ENCODE measurements at places on chromosomes 4 and X.

DNA sequence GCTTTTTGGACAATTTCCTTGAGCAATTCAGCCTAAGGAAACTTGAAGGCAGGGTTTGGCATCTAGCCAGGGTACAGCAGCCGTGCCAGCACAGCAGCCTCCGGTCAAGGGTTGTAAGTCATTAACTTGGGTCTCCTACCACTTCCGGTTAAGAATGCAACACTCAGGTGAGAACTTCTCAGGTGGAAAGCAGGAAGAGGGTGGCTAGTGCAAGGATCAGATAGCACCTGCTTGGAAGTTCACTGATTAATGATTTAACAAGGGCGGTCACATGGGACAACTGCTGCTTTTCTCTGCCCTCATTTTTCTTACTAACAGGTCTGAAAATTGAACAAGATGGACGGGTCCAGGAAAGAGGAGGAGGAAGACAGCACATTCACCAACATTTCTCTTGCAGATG lies 30.1 kb upstream of the SCOC start:
- no peaks in the 10 kb centered on the region for H3K27me3 ChIP-seq
- peaks cover 5% of the 10 kb centered on the region for H3K4me1 ChIP-seq
- H3K27ac ChIP-seq = no peak overlapping the region
- H3K36me3 ChIP-seq = no peaks in the 10 kb centered on the region

DNA sequence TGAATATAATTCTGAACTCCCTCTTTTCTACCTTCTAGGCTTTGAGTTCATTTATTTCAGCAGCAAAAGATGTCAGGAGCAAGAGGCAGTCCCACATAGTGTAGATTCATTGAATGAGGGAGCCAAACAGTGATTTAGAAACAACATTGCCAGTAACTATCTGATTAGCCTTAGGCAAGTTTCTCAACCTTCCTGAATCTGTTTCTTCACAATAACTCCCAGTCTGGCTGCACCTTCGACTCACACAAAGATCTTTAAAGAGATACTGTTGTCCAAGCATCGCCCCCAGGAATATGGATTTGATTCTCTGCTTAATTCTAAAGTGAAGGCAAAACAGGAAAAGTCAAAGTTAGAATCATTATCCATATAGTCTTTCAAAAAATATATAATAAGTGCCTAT lies 1026.2 kb downstream of the DMD start:
- no peaks in the 10 kb centered on the region for H3K27me3 ChIP-seq
- H3K27ac ChIP-seq = no peak overlapping the region
- H3K4me1 ChIP-seq = no peaks in the 10 kb centered on the region

GRCh38 chr4:10050261-10050661 lies 29.0 kb upstream of the SLC2A9 start:
- no peaks in the 10 kb centered on the region for H3K36me3 ChIP-seq
- H3K4me1 ChIP-seq = no peaks in the 10 kb centered on the region
- H3K27me3 ChIP-seq = no peaks in the 10 kb centered on the region
- H3K27ac ChIP-seq = no peak overlapping the region
- no peak overlapping the region for H3K4me3 ChIP-seq
- no peak for DNase-seq

- H3K4me3 ChIP-seq = no peak overlapping the region
- peak overlapping the region; percentile 22 for H3K27ac ChIP-seq
These were observed 42.1 kb upstream of the SH3RF1 start for GRCh38 chr4:169312690-169313422.

GRCh38 chr4:6621556-6621927 lies 18.9 kb upstream of the MRFAP1 start:
- no peaks in the 10 kb centered on the region for H3K36me3 ChIP-seq
- no peak for DNase-seq
- no peaks in the 10 kb centered on the region for H3K4me1 ChIP-seq
- no peak overlapping the region for H3K27ac ChIP-seq
- no peak overlapping the region for H3K4me3 ChIP-seq

GRCh38 chr4:152045449-152045806 lies 284.6 kb upstream of the GATB start:
- no peaks in the 10 kb centered on the region for H3K36me3 ChIP-seq
- no peaks in the 10 kb centered on the region for H3K27me3 ChIP-seq
- no peaks in the 10 kb centered on the region for H3K4me1 ChIP-seq
- no peak for DNase-seq

DNA sequence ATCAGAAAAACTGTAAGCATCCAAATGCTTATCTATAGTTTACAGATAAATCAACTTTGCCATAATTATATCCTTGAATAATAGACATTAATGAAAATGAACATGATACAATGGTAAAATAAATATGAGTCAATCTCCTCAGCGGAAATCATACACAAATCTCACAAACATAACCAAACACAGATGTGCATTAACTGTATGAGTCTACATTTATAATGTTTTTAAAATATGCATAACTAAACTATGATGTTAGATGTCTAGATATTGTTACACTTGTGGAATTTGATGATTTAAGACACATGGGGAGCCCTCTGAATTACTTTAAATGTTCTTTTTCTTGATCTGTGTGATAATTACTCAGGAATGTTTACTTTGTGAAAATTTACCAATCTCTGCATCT lies 951.2 kb downstream of the TECRL start:
- no peak overlapping the region for H3K4me3 ChIP-seq
- H3K4me1 ChIP-seq = no peaks in the 10 kb centered on the region
- DNase-seq = no peak

GRCh38 chr4:8914461-8915171 lies 43.0 kb upstream of the HMX1 start:
- H3K4me1 ChIP-seq = no peaks in the 10 kb centered on the region
- H3K27ac ChIP-seq = no peak overlapping the region
- H3K27me3 ChIP-seq = no peaks in the 10 kb centered on the region
- H3K36me3 ChIP-seq = no peaks in the 10 kb centered on the region

- H3K27ac ChIP-seq = no peak overlapping the region
- H3K4me1 ChIP-seq = no peaks in the 10 kb centered on the region
- H3K4me3 ChIP-seq = no peak overlapping the region
- no peak for DNase-seq
- no peaks in the 10 kb centered on the region for H3K27me3 ChIP-seq
- no peaks in the 10 kb centered on the region for H3K36me3 ChIP-seq
These were observed 690.0 kb upstream of the HS3ST1 start for GRCh38 chr4:12118651-12119213.

DNA sequence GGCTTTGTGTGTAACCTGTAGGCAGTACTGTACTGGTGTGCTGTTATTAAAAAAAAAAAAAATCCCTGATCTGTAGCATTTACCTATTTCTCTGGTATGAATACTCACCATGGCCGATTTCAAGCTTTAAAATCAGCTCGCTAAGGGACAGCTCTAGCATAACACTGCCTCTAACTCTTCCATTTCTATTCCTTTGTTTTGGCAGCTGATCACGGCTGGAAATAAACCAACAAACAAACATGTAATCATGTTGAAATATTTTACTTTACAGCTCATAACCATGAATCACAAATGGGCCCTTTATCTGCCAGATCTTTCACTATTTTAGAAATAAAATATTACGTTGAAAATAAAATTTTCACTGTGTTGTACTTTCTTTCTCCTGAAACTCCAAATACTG lies 60.5 kb upstream of the IL15 start:
- H3K4me3 ChIP-seq = no peak overlapping the region
- no peak overlapping the region for H3K27ac ChIP-seq
- H3K27me3 ChIP-seq = no peaks in the 10 kb centered on the region
- H3K36me3 ChIP-seq = no peaks in the 10 kb centered on the region
- H3K4me1 ChIP-seq = peaks cover 6% of the 10 kb centered on the region

DNA sequence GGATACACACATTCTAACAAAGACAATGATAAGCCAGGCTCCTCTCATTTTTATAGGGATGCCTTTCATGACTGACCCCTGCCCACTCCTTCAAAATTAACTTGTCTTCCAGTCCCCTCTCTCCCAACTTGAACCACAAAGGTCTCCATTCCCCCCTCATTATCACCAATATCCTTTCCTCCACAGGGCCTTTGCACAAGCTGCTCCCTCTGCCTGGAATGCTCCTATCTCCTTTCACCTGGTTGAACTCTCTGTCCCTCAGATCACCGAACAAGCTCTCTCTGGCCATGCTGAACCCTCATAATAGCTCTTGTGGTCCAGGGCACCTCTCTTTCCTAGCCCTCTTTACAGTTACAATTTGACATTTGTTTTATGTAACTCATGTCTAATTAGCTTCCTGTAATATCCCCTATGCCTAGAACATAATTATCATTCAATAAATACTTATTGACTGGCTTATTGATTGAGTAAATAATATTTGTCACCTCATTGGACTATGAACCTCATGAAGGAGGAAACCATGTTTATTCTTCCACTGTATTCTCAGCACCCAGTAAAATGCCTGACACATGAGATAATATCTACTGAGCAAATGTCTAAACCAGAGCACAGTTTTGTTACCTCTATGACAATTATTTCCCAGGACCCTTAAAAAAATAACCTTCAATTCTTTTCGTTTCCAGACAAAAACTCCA lies 266.3 kb upstream of the RASGEF1B start:
- no peaks in the 10 kb centered on the region for H3K4me1 ChIP-seq
- H3K27ac ChIP-seq = no peak overlapping the region
- no peak for DNase-seq
- H3K27me3 ChIP-seq = no peaks in the 10 kb centered on the region
- H3K36me3 ChIP-seq = no peaks in the 10 kb centered on the region

GRCh38 chrX:150651906-150652305 lies 41.3 kb upstream of the MTMR1 start:
- DNase-seq = no peak
- no peaks in the 10 kb centered on the region for H3K36me3 ChIP-seq
- H3K4me1 ChIP-seq = 0 out of 2 replicates have a peak, but pooled peaks cover 7% of the 10 kb centered on the region
- no peak overlapping the region for H3K4me3 ChIP-seq
- H3K27ac ChIP-seq = no peak overlapping the region
- H3K27me3 ChIP-seq = no peaks in the 10 kb centered on the region

- H3K36me3 ChIP-seq = no peaks in the 10 kb centered on the region
- no peak for DNase-seq
- no peak overlapping the region for H3K4me3 ChIP-seq
- H3K27ac ChIP-seq = no peak overlapping the region
- H3K4me1 ChIP-seq = peaks cover 7% of the 10 kb centered on the region
- H3K27me3 ChIP-seq = no peaks in the 10 kb centered on the region
These were observed 374.8 kb downstream of the MID1IP1 start for GRCh38 chrX:39176105-39176504.

GRCh38 chr4:141246683-141247429 lies 26.2 kb downstream of the ZNF330 start:
- DNase-seq = peak; percentile 14
- no peaks in the 10 kb centered on the region for H3K36me3 ChIP-seq
- H3K27me3 ChIP-seq = no peaks in the 10 kb centered on the region
- no peak overlapping the region for H3K27ac ChIP-seq
- no peaks in the 10 kb centered on the region for H3K4me1 ChIP-seq

DNA sequence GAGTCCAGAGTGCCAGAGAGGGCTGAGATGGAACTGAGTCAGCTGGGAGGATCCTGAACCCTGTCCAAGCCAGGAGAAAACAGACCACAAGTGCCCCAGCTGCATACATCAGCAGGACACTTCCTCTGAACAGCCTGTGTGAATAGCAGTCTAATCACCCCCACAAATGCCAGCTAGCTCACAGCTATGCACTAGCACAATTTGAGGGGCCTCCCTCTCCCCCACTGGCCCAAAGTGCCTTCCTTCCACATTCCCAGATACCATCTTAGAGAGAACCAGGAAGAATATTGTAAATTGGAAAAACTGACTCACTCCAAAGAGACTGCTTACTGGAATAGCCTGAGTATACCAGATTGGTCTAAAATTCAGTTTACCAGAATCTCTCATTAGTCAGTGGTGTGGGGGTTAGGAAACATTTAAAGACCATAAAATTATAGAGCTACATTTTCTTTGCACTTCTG lies 292.6 kb upstream of the KLF3 start:
- no peak overlapping the region for H3K4me3 ChIP-seq
- H3K27me3 ChIP-seq = no peaks in the 10 kb centered on the region
- H3K36me3 ChIP-seq = no peaks in the 10 kb centered on the region
- H3K4me1 ChIP-seq = peaks cover 6% of the 10 kb centered on the region
- H3K27ac ChIP-seq = no peak overlapping the region

DNA sequence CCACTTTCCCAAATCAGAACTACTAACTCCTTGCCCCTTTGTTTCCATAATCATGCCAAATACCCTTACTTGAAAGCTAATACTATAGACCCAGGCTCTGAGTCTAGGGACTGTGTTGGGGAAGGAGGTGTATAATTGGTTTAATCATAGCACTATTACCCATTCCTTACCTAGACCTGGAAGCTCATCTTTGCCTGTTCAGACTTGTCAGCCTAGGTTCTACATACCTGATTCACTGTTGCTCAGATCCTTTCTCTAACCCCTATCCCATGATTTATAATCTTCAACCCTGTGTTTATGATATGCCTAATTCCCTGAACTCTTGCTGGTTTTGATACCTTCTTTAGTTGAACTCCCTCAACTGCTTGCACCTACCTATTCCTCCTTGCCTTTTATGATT lies 123.1 kb upstream of the GRIA3 start:
- no peaks in the 10 kb centered on the region for H3K27me3 ChIP-seq
- H3K27ac ChIP-seq = no peak overlapping the region
- no peaks in the 10 kb centered on the region for H3K36me3 ChIP-seq
- no peak for DNase-seq

GRCh38 chr4:151163855-151164254 lies 64.4 kb downstream of the RPS3A start:
- H3K27me3 ChIP-seq = no peaks in the 10 kb centered on the region
- no peak overlapping the region for H3K27ac ChIP-seq
- H3K4me1 ChIP-seq = peaks cover 16% of the 10 kb centered on the region
- H3K36me3 ChIP-seq = peaks cover 4% of the 10 kb centered on the region
- DNase-seq = no peak
